HS-5 (cell line): ENCODE measurements at places on chromosomes 12 and 14.

DNA sequence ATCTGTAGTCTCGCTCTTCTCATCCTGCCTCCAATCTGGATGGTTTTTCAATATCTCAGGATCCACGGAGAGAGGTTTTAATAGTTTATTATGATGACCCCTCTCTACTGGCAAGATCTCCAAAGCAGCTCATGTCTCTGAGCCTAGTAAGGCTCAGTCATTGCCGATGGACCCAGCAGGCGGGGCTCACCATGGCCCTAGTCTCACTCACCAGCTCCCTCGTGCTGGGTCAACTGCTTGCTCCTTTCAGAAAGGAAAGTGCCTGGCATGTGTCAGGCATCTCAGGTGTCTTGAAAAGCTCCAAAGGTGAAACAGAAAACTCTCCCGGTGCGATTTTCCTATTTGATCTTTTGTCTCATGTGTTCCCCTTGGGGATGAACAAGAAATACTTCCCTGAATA is 179.0 kb downstream of the CALM1 start:
- DNase-seq: no peak

DNA sequence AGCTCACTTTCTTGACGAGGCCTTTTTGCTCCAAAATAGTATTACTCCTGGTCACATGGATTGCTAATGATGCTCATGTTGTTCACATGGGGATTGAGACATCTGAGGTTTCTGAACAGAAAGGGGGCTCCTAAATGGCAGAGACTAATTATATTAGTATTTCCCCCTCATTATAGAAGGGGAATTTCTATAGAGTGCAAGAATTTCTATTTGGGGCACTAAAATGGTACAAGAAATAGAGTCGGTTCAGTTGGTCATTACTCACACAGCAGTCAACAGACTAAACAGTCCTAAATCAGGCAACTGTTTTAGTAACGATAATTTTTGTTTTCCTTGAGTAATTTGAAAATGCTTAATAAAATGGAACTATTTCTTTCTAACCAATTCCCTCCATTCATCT is 108.9 kb downstream of the DACT1 start:
- DNase-seq: no peak

DNA sequence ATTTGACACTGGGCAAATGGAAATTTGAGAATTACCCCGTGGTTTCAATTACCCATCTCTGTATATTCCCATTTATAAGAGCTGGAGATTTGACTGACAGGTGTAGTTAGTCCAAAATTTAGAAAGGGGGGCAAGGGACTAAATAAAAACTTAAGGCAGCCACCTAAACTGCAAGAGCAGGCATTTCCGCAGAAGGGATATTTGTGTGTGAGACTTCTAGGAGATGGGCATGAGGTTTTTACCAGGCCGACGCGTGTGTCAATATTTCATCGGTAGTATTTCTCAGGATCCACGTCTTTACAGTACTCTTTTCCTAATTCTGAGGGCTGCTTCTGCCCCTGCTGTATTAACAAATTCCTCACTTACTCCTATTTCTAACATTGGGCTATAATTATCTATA is 1.4 kb downstream of the FAR2 start:
- no peak for DNase-seq

DNA sequence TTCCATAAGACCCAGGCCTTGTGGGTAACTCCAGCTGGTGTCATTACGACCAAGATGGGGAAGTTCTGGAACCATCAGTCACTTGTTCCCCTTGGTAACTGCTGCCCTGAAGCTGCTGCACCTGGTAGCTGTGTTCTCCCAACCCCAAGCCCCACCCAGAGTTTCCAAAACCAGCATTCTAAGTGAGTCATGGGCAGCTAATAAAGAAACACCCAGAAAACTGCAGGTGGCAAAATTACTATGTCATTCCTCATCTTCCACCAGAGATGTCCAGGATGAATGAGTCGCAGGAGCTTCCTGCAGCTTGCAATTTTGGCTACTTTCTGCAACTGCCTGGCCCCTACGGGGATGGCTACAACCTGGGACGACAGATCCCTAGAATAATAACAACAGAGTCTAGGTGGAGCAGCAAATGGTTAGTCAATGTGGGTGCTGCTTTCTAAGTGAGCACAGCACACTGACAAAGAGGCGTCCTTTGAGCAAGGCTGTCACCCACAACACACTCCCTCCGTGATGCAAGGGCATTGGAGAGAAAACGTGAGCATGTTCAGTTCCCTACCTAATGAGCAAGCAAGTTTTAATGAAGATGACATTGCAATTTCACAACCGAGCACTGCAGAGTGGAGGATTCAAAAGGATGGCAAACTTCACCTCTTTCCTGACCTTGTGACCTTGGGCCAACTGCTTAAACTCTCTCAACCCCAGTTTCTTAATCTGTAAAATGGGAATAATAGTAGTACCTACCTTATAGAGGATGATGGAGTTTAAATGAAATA is 301.4 kb upstream of the NOS1 start:
- DNase-seq: no peak

- no peak for DNase-seq
These were observed 26.0 kb upstream of the TMTC2 start for GRCh38 chr12:82660541-82661325.

DNA sequence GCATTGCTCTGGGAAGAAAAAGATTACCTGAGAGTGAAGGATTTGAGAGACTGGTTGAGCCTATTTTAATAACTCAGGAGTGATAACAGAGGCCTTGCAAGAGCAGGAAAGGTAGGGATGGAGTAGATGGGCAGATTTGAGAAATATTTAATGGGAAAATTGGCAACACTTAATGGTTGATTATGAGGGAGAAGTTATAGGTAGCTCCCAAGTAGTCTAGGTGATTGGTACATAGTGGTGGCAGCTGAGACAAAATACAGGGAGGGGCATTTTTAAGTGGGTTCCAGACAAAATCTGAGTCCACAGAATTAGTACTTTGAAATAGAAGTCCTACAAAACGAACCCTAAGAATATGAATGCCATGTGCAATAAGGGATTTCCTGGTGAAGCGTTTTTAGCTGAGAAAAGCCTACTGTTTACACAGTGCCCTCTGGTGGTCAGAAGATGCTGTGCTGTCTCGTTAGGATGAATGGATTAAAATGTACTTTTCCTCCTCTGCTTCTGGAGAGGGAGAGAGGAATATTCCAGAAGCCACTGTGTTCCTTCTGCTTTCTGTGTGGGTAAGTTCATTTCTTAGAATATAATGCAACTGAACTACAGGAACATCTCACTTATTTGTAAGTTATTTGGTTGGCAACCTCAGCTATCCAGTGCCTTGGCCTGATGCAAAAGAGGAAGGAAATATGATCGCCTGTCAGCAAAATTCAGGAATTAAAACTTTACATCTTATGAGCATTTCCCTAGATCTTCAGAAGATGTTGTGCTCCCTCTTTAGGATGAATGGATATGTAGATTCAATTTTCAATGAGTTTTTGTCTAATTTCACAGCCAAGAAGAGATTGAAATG is 6.5 kb downstream of the ZBTB1 start:
- DNase-seq: no peak

DNA sequence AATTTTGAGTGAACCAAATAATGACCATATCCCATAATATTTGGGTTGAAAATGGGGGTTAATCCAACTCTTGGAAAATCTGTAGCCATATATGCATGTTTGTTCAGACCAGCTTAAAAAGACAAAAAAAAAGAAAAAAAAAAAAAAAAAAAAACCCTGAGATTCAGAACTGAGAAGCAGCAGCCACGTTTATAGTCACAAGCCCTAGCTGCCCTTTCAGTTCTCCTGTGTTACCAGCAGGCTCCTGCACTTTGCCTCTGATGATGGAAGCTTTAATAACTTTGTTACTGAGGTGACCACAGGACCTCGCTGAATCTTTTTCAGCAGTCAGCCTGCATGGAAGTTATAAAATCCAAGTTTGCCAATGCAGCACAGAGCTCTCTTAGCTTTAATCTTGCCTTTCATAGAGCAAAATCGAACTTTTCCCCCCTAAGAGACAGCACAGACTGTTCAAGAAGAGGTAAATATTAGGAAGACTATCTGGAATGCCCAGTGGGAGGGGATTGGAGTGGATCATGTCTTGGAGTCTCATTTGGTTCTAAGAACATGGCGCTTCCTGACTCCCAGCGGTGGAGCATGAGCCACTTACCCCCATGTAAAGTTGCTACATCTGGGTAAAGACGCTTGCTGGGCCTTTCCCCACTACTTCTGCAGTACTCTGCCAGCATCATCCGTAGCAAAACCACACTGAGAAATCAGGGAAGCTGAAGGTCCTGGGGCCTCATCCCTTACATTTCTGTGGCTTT is 20.6 kb downstream of the GNG2 start:
- DNase-seq: no peak

GRCh38 chr14:101849125-101849524 is 87.6 kb downstream of the PPP2R5C start:
- DNase-seq: no peak

DNA sequence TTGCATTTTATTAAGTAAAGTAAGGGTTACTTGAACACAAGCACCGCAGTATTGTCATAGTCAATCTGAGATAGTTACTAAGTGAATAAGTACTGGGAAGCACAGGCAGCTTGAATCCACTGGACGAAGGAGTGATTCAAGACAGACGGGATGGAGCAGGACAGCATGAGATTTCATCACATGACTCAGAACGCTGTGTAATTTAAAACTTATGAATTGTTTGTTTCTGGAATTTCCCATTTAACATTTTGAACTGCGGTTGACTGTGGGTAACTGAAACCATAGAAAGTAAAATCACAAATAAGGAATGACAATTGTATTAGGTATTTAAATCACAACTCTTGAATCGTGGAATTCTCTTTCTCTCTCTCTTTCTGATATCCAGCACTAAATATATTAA is 1630.4 kb upstream of the SEL1L start:
- DNase-seq: peak; percentile 84

GRCh38 chr14:83483063-83483462 is 1949.4 kb upstream of the SEL1L start:
- DNase-seq: peak; percentile 38

DNA sequence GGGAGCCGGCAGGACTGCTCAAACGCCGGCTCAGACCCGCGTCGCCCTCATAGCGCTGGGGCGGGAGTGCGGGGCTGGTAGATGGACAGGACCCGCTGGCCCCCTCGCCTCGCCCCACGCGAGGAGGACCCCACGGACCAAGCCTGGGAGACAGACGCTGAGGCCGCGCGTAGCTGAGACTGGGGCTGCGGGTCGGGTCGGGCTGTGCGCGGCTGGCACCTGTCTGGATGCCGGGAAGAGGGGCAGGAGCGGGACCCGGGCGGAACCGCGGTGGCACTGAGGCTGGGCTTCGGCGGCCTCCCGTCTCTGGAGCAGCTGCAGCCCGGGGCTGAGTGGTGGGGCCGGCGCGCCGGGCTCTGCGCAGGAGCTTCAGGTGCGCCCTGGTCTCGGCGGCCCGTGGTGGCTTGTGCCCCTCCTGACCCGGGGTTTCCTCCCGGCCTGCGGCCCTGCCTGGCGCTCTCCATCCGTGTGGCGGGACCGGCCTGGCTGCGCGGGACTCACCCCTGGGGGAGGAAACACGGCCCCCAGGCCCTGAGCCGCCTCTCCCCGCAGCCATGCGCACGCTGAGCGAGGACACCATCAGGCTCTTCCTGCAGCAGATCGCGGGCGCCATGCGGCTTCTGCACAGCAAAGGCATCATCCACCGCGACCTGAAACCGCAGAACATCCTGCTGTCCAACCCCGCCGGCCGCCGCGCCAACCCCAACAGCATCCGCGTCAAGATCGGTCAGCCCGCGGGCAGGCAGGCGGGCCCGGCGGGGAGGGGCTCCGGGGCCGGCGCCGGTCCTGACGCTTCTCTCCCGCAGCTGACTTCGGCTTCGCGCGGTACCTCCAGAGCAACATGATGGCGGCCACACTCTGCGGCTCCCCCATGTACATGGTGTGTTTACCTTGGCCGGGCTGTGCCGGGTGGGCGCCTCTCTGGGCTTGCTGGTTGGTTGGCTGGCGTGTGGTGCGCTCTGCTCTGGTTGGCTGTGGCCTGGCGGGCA is 14.0 kb downstream of the ULK1 start:
- DNase-seq: no peak

DNA sequence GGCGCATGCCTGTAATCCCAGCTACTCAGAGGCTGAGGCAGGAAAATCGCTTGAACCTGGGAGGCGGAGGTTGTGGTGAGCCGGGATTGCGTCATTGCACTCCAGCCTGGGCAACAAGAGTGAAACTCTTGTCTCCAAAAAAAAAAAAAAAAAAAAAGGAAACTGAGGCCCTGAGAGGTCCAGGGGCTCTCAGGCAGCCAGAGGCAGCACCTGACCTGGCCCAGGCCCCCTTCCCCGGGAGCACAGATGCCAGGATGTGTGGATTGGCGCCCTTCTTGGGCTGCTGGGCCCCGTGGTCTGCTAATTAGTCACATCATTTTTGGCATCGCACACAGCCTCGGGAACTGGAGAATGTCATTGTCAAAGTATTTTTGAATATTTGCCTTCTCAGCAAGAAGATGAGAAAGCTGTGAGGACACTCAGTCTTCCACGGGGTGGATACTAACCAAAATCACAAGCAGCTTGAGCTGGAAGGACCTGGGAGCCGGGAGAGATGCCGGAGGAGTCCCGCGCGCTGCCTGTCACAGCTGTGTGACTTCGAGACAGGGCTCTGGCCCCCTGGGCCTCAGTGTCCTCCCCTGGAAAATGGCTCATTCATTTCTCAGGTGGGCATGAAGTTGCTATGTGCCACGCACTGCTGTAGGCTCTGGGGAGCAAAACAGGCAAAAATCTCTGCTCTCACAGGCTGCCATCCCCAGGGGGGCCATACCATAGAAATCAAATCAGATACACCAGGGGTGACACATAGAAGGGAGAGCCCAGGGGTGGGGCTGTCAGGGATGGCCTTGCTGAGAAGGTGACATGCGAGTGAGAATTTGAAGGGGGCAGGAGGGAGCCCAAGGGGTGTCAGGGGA is 12.5 kb upstream of the RCOR1 start:
- no peak for DNase-seq

GRCh38 chr12:116244001-116244400 is 33.5 kb downstream of the MED13L start:
- no peak for DNase-seq

GRCh38 chr12:93860668-93861373 is 183.6 kb downstream of the CRADD start:
- no peak for DNase-seq

GRCh38 chr14:76977793-76978720 is 50.5 kb downstream of the IRF2BPL start:
- DNase-seq: no peak

DNA sequence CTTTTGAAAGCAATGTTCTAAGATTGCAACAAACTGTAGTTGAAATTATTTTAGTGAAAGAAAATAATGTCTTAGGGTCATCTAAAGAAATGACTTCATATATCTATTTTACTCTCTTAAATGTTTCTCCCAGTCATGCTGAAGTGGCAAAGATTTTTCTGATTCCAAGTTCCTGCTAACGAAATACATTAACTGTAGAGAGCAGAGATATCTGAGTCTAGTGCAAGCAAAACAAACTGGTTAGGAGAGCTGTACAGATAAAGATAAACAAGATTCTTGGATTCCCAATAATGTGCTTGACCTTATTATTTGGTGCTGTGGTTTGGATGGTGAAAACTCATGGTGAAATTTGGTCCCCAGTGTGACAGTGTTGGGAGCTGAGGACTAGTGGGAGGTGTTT is 199.9 kb upstream of the PWP1 start:
- no peak for DNase-seq

GRCh38 chr14:62077676-62078261 is 315.5 kb downstream of the SNAPC1 start:
- no peak for DNase-seq
